ENCODE measurements at places on chromosomes 3 and 15.
A peak's percentile ranks its signal among the peaks of the same experiment; 100 is the strongest.

DNA sequence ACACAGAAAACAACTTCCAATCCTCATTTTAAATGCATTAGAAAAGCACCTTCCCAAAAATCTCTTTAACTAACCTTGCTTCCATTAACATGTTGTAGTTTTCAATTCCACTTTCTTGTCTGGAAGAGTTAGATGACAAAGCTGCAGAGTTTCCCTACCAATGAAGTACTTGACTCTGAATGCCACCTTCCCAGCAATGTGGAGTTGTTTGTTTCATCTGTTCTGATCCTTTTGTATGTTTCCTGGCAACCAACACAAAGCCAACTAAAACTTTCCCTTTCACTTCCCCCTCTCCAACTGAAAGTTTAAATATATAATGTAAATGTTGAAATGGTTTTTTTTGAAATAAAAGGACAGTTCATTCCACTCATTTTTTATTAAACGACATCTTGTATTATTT lies at the start of gene WDR49:
Gene WDR49, minus strand, starts transcription at position 183 of the 400 bp plus-strand sequence. CDS start 517 bp downstream, outside the sequence.
- no peak for DNase-seq

- peak; percentile 91 for DNase-seq
Measured at GRCh38 chr3:196179380-196180308, 31.6 kb downstream of the ZDHHC19 start.

- no peak for DNase-seq
Measured at GRCh38 chr3:7789324-7789723, 712.3 kb upstream of the LMCD1 start.

DNA sequence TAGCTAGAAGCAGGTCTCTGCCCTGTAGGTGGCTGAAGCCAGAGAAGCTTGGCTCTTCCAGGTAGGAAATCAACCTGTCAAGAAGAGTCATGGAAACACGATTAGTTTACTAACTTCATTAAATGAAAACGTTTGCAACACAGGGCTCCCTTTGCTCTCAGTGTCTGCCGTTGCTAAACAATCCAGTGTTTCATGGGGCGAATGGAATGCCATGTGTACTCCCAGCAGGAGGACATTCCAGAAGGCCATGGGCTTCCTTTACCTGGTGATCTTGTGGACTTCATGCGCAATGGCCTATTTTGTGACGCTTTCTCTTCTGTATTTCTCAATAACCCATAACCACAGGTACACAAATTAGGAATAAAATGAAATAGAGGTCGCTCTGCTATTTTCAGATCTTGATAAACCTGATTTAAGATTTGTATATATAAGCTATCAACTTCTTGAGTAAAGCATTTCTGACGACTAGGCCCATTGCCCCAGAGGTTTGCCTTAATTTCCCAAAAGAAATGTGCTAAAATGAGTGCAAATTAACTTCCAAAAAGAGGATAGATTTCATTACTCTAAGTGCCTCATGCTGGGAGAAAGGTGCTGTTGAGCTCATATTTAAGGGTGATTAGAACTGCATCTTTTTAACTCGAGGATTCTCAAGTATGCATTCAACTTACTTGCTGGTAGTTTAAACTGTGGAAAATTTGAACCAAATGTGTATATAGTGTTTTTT lies 171.0 kb downstream of the EPHA3 start:
- DNase-seq = no peak

GRCh38 chr3:139933766-139934165 lies 1.2 kb upstream of the CLSTN2 start:
- no peak for DNase-seq

DNA sequence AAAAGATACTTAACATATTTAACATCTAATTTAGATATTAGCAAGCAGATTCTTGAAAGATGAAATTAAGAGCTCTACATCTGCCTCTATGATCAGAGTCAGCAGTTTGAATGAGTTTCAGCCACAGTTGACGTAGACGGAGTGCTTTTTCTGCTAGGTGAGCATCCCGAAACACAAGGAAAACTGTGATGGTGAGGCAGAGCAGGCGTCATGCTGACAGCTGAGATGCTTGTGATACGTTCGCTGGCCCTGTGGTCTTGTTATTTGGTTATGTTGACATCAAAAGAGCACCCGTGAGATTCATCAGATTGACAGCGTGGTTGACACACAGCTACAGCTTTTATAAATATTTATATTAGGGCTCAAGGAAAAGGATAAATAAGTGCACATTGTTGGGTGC lies 19.6 kb upstream of the GOLGA8B start:
- no peak for DNase-seq

GRCh38 chr3:121794264-121794983 lies 40.4 kb downstream of the IQCB1 start:
- no peak for DNase-seq
